CD14-positive monocyte (primary cell): ENCODE measurements at places on chromosomes 5 and 9.

- DNase-seq: no peak
These were observed 24.4 kb downstream of the RNF145 start for GRCh38 chr5:159184858-159185381.

DNA sequence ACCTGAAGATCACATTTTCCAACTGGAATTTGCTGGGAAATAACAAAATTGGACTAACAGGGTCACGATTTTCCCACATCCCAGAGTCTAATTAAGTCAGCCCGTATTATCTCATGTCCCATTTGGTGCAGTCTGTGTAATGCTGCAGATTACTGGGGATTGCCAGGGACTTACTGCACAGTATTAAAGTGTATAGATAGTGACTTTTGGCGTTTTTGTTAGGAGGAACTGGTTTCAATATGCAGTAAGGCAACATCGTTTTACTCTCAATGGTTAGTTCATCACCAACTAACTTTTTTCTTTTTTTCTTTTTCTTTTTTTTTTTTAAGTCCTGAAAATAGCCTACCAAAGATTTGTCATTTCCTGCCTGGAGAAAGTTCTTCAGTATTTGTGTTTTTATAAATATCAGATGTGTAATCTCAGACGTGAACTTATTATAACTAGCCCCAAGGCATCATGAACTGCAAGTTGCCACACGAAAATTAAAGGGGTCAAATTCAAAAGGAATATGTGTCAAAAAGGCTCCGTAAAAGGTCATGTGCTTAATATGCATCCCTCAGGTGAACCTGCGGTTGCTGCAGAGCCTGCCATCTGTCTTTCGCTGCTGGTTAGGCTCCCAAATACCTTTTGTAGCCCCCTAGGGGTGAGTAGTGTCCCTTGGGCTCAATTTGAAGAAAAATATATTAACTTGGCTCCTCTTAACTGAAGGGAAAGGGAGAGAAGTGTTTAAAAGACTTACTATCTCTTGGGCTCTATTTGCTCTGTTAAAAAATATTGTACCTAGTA is 176.7 kb upstream of the ADAMTSL1 start:
- DNase-seq: no peak

DNA sequence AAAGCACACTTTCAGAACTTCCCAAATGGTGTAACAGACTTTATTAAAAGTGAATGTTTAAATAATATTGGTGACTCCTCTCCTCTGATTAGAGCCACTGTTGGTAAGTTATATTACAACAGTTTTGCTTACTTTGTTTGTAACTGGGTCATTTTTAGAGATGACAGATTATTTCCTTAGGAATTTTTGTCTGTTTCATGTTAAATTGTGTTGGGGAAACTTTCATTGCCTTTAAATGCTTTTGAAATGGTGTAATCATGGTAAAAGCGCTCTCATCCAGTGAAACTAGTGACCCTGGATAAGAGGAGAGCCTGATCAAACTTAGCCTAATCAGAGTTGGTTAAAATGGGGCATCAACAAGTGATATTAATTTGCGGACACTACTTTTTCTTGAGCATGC is 39.4 kb downstream of the TNPO1 start:
- no peak for DNase-seq

GRCh38 chr9:37399336-37399735 is 23.2 kb upstream of the GRHPR start:
- DNase-seq: no peak

DNA sequence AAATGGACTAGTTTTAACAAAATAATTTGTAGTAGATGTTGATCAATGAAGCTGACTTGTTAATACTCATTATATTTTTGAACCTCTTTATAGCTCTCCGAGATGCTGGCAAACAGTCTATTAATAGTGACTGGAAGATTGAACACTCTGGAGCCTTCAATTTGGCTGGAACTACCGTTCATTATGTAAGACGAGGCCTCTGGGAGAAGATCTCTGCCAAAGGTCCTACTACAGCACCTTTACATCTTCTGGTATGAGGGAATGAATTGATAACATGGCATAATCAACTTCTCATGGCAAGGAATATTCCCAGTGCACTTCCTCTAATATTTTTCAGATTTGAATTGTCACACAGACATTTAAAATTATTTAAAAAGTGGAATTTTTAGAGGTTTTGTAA is 68.2 kb upstream of the MINAR2 start:
- DNase-seq: no peak

DNA sequence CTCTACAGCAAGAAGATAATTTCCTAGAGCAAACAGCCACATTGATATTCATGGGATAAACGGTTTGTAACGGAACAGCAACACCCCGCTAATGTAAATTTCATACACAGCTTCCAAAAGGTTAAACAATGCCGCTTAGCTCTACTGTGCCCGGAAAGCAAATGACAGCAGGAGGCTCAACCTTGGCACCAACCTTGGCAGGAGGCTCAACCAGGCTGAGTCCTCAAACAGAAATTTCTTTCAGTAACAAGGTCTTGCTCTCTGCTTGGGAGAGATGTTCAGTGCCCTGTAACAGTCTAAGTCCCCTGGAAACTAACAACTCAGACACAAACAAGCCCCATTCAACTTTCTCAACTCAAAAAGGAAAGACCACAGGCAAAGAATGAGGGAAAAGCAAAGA is 11.1 kb upstream of the PPP1R2B start:
- no peak for DNase-seq

DNA sequence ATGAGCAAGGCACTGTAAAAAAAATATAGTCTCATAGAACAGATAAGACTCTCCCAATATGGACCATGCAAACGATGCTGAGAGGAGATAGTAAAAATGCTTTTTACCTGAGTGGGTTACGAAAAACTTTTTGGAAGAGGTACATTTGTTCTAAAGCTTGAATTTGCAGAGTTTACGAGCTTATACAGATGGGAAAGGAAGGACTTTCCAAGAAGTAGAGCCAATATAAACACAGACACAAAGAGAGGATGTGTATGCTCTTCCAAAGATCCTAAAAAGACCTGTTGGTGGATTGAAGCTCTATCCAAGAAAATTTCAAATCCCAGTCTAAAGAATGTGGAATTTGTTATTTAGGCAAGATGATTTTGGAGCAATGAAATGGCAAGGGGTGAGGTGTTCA is 127.1 kb upstream of the SLCO6A1 start:
- DNase-seq: no peak

- peak; percentile 44 for DNase-seq
These were observed 286.7 kb downstream of the TLE4 start for GRCh38 chr9:79858508-79858907.

- no peak for DNase-seq
These were observed 38.6 kb upstream of the TESK1 start for GRCh38 chr9:35566417-35566816.

DNA sequence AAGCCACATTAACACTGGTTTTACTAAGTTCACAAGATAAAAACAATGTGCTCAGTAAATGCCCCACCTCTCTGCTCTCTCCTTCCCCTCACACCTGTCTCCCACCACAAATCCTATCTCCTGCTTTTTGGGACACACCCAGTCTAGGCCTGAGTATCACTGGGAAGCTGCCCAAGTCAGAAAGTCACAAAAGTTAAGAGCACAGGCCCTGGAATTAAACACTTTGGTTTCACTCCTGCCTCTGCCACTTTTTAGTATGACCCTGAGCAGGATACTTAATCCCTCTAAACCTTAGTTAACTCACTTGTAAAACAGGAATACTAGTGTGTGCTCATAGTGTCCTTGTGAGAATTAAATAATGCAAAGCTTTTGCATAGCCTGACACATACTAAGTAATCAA is 11.3 kb downstream of the C5 start:
- DNase-seq: no peak

GRCh38 chr5:64458948-64459347 is 46.9 kb upstream of the RGS7BP start:
- DNase-seq: no peak
